ENCODE measurements at places on chromosomes 12 and 14. TPM values are rescaled to one million over a fixed set of nuclear protein-coding genes. Genes with fewer than 3 reads are reported as not detected.

JKAMP gene
- total RNA-seq, result 17.2 TPM

APOLD1 gene
- total RNA-seq, result 10.0 TPM

CEBPE gene
- total RNA-seq, result not detected

LRP10 gene
- total RNA-seq, result 215 TPM

DNA sequence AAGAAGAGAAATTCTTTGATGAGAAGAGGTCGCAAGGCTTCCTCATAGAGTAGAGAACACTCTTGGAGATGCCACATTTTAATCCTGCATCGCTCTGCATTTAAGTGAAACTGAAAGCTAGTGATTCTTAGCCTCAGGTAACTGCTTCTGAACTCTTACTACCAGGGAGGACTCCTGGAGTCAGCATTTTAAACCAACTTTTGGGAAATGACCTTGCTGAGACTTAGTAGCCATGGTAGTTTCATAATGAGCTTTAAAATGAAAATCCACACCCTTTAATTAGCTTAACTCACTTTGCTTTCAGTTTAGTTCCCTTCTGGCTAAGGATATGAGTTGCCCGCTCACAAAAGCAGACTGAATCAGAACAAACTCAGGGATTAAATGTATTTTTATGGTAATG, 80.3 kb downstream of the SYNE2 start:
- no peak for DNase-seq

DNA sequence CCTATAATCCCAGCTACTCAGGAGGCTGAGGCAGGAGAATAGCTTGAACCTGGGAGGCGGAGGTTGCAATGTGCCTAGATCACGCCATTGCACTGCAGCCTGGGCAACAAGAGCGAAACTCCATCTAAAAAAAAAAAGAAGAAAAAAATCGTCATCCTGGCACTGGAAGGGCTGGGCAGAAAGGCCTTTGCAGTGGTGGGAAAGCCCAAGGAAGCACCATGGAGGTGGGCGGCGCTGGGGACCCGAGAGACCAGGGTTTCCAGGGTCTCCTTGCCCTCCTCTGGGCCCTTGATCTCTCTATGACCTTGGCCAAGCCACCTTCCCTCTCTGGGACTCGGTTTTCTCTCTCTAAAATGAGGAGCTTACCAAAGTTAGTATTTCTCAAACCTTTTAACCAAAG, 65.4 kb downstream of the LGMN start:
- no peak for DNase-seq

GRCh38 chr12:16229676-16230075, 47.8 kb downstream of the SLC15A5 start:
- no peak for DNase-seq

DNA sequence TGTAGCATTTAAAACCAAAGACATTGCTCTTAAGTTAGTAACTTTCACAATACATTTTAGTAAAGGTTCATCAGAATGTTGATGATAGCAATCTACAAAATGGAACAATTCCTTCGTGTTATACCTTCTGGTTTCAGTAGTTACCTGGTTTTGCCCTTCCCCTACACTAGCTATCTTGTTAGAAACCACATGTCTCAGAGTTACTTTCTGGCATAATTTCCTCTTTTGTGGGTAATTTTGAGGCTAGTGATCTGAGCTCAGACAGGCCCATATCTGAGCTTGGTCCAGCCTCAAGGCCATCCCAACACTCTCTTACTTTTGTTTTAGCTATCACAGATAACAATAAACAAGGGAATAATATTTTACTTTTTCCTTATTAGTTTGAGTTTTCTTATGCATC, 196.9 kb downstream of the KITLG start:
- no peak for DNase-seq

DNA sequence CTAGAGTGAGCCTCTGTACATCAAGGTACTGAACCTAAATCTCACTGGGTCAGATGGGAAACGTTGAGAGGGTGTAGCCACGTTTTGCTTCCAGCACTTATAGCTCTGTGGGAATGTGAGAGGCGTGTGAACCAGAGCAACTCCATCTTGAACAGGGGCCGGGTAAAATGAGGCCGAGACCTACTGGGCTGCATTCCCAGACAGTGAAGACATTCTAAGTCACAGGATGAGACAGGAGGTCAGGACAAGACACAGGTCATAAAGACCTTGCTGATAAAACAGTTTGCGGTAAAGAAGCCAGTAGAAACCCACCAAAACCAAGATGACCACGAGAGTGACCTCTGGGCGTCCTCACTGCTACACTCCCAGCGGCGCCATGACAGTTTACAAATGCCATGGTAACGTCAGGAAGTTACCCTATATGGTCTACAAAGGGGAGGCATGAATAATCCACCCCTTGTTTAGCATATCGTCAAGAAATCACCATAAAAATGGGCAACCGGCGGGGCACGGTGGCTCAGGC, 63.4 kb upstream of the NCOR2 start:
- DNase-seq, result no peak

- DNase-seq, result no peak
Measured at GRCh38 chr14:67704484-67705089, 2.9 kb downstream of the RDH12 start.

DNA sequence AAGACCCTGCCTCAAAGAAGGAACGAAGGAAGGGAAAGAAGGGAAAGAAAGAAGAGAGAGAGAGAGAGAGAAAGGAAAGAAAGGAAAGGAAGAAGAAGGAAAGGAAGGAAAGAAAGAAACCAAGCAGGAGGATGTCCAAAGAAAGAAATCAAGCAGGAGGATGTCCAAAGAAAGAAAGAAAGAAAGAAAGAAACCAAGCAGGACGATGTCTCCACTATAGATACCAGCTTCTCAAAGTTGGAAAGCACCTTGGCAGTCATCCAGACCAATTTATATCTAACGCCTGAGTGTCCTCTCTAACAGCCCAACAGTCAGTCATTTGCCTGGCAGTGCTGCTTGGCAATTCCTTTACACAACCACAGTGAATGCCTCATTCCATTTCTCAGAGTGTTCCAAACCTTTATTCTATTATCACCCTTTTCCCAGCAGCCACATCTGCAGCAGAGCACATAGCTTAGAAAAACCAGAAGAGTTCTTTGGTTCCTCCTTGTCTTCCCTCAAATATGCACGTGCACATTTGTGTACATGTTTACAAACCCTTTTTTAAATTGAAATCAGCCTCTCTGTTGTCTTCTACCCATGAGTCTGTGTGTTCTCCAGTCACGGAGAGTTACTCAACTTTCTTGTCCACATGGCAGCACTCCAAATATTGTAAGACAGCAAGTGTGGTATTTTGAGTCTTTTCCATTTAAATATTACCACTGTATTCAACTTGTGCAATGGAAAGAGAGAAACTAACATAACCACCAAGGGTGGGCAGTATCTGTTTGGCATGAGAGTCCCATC, 138.4 kb downstream of the STXBP6 start:
- no peak for DNase-seq

DNA sequence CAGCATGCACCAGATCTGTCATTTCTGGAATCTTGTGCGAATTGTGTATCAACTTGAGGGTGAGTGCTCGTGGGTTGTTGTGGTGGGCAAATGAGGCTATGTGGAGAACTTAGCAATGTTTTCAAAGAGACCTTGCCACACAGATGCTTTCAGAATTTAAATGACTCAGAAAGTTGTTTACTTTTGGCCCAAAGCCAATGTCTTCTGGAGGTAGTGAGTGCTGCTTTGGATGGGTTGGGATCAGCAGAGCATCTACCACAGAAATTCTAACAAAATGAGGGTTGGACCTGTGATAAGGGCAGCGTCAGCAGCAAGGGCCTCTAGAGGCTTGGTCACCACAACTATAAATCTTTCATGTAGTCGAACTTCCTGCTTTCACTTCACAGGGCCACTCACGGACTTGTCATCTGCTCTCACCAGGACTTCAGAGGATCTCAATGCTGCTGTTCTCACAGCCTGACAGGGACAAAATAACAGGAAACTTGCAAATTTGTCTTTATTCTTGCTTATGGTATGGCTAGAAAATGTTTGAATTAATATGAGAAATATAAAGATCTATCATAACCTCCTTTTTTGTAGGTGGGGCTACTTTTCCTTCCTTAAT, 111.4 kb downstream of the DACT1 start:
- peak; percentile 59 for DNase-seq

- DNase-seq, result no peak
Measured at GRCh38 chr12:52598966-52599365, 2.3 kb downstream of the KRT72 start.
